PC-3 (cell line): ENCODE measurements at places on chromosomes 2 and 18. TPM values are rescaled to one million over a fixed set of nuclear protein-coding genes. Genes with fewer than 3 reads are reported as not detected.

GRCh38 chr18:26657631-26658581, 109.6 kb upstream of the KCTD1 start:
- no peak for DNase-seq

GRCh38 chr2:40809156-40809555, 357.3 kb upstream of the SLC8A1 start:
- no peak for DNase-seq

GRCh38 chr2:240855670-240856069, 13.0 kb upstream of the AGXT start:
- no peak for DNase-seq

- no peak for DNase-seq
Measured at GRCh38 chr2:202204855-202205254, 33.5 kb downstream of the SUMO1 start.

GAL3ST2 gene
- not detected in 2 replicates for total RNA-seq

GRCh38 chr2:207848545-207848928, 78.8 kb upstream of the FZD5 start:
- no peak for DNase-seq

- no peak for DNase-seq
Measured at GRCh38 chr2:173989884-173990215, 24.7 kb upstream of the SP3 start.

- no peak for DNase-seq
Measured at GRCh38 chr2:229170916-229171315, 100.2 kb downstream of the PID1 start.
